ENCODE measurements at places on chromosomes 16 and 17.

- DNase-seq, result no peak
These were observed 190.4 kb downstream of the ABCC12 start for GRCh38 chr16:47965439-47965838.

GRCh38 chr17:62219221-62219899 lies 154.3 kb upstream of the MED13 start:
- no peak for DNase-seq

DNA sequence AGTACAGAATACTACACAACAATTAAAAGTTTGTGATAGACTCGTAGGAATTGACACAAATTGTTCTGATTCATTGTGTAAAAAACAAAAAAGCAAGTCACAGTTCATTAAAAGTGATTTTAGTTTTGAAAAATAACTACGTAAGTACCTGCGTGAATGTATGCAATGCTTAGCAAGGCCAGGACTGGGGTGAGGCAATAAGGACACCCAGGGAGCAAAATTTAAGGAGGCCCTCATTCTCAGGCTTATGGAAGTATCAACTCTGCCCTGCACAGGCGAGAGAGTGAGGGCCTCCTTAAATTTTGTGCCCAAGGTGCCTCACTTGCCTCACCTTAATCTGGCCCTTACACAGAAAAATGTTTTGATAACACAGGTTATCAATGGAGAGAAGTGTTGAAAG lies 31.4 kb downstream of the NOG start:
- no peak for DNase-seq

GRCh38 chr16:57679016-57679415 lies 10.9 kb downstream of the ADGRG3 start:
- DNase-seq, result no peak

GRCh38 chr17:8290043-8290442 lies 1.6 kb downstream of the RANGRF start:
- no peak for DNase-seq

GRCh38 chr16:76943921-76944320 lies 247.1 kb upstream of the MON1B start:
- DNase-seq, result no peak

DNA sequence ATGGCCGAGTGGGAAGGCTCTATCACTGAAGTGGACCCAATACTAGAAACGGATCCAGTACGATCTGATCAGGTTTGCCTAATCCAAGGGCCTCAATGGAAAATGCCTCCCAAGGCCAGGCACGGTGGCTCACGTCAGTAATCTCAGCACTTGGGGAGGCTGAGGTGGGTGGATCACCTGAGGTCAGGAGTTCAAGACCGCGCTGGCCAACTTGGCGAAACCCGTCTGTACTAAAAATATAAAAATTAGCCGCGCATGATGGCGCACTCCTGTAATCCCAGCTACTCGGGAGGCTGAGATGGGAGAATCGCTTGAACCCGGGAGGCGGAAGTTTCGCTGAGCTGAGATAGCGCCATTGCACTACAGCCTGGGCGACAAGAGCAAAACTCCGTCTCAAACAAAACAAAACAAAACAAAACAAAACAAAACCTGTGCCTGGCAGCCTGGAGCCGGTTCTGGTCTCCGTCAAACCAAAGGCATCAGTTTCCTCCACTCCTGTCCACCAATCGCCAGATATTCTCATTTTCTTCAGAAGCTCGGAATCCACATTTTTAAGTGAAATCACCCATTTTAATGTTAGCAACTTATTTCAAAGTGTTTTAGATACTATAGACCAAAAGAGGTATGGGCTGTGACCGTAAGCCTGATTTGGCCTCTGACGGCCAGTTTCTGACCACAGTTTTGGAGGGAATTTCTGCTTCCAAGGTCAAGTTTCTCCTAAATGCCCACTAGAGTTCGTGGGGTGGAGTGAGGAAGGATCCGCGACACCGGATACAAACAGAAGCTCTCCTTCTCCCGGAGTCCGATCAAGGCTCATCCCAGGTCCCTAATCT lies 664 bp downstream of the NQO1 start:
- no peak for DNase-seq

GRCh38 chr17:8155231-8155995 lies 3.2 kb upstream of the PER1 start:
- DNase-seq, result no peak

GRCh38 chr17:913207-913606 lies 66.4 kb downstream of the NXN start:
- DNase-seq, result no peak

DNA sequence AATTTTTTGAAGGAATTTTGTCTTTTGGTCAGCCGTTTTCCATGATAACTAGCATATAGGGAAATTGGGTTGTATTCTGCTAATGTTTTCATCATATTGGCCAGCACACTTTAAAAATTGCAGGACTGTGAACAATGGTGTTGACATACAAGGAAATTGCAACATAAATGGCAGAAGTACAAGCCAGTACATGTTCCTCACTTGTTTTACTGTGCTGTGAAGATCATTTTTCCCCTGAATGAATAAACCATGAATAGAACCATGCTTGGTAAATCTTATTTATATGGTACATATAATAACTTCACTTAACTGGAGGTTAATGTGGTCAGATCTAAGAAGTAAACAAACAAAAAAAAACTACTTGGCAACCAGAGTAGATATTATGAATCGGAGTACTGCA lies 22.8 kb downstream of the OMG start:
- no peak for DNase-seq

- no peak for DNase-seq
These were observed 343.2 kb upstream of the MAF start for GRCh38 chr16:79943736-79944135.

- peak; percentile 61 for DNase-seq
These were observed 4.0 kb downstream of the BECN1 start for GRCh38 chr17:42819939-42820535.

DNA sequence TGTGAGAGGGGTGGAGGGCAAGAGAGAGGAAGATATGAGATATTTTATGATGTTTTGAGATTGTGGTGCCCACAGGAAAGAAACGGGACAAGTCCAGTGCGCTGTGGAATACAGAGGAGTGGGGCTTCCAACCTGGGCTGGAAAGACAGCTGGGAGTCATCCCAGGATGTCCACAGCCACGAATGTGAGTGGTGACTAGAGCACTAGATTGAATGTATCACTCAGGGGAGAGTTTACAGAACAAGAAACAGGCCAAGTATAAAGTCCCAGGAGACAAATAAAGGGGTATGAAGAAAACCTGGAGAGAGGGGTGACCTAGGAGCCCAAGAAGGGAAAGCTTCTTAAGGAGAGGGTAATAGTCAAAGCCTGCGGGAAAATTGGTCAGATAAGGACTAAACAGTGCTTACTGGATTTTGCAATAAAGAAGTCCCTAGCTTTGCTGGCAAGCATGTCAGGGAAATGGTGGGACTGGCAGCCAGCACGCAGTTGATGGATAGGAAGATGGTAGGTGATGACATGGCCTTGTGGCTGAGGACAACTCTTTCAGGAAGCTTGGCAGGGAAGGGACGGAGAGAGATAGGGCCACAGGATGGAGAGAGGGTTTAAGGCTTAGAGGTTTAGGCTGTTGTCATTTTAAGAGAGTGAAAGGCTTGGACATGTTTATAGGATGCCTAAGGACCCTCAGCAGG lies 114.5 kb downstream of the AXIN2 start:
- DNase-seq, result no peak

DNA sequence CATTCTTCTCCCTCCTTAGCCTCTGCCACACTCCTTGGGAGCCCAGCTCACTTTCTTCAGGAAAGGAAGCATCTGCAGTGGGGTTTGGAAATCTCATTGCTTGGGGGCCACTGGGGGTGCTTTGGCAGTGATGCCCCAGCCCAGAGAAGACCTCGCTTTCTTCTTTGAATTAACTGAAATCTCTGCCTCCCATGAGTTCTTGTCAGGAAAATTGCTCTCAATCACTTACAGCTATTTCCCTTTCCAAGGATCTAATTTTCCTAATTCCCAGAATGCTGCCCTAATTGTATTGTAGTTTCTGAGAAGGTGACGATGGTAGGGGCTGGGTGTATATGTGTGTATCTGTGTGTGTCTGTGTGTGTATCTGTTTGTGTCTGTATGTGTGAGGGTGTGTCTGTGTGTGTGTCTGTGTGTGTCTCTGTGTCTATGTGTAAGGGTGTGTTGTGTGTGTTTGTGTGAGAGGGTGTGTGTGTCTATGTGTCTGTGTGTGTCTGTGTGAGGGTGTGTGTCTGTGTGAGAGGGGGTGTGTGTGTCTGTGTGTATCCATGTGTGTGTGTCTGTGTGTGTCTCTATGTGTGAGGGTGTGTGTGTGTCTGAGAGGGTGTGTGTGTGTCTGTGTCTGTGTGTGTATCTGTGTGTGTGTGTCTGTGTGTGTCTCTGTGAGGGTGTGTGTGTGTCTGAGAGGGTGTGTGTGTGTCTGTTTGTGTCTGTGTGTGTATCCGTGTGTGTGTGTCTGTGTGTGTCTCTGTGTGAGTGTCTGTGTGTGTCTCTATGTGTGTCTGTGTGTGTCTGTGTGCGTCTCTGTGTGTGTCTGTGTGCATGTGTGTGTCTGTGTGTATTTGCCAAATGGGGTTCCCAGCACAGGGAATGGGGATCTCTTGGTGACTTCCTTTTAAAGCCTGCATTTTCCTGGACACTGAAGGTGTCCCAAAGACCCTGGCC lies 83.5 kb upstream of the DNAJA2 start:
- no peak for DNase-seq

GRCh38 chr16:11248133-11248532 lies 7.9 kb downstream of the SOCS1 start:
- no peak for DNase-seq

- DNase-seq, result peak; percentile 71
These were observed 1.0 kb downstream of the WSB1 start for GRCh38 chr17:27294689-27295630.

GRCh38 chr17:72476575-72476986 lies 355.8 kb downstream of the SOX9 start:
- DNase-seq, result no peak

DNA sequence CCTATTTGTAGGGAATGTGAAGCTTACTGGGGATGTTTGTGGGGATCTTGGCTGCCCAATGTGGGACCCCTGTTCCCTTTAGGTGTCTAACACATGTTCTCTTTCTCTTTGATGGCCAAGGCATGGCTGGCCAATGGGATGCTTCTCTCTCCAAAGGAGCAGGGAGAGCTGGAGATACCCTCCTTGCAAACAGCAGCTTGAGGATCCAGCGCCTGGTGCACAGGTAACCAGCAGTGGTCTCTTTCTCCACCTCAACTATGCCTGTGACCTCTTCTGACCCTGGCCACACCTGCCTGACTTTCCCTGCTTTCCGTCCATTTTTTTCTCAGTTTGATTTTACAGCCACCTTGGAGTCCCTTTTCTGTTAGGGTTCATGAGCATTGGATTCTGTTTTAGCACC lies 16.8 kb upstream of the NKD1 start:
- DNase-seq, result no peak

DNA sequence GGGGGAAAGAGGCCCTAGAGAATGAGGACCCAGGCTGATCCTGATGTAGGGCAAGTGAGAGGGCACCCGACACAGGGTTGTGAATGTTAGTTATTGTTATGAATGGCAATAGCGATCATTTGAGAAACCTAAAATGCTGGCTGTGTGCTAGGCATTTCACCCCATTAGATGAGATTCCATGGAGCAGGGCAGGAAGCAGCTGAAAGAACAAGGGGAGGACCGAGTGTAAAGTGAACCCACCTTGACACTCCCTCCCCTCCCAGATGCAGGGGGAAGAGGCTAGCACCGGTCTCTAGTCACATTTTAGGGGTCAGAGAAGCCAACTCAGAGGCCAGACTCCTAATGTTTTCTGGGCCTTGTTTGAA lies 553 bp upstream of the CORO6 start:
- DNase-seq, result no peak

GRCh38 chr16:50227120-50227519 lies 39.2 kb upstream of the ADCY7 start:
- no peak for DNase-seq

DNA sequence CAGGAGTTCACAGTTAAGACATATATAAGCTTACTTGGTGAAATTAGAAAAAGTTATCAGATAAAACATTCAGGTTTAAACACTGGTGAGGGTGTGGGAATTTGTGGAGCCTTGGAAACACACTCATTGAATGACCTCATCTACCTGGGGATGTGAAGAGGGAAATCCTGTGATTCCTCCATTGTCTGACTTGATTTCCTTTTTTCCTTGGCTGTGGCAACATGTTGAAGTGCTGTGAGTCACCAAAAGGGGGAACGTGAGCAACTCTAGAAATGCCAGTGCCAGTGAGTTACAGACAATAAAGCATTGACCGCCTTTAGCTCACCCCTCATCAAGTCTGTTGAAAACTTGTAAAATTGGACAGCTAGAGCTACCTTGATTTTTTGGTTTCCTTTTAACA lies 1.8 kb downstream of the HMOX2 start:
- DNase-seq, result no peak

- peak; percentile 95 for DNase-seq
These were observed 12.7 kb upstream of the ALDOA start for GRCh38 chr16:30052671-30053372.

- DNase-seq, result no peak
These were observed 21.0 kb upstream of the G6PC1 start for GRCh38 chr17:42879596-42879985.

GRCh38 chr17:57535249-57535966 lies 209.7 kb downstream of the CCDC182 start:
- no peak for DNase-seq

GRCh38 chr16:81738783-81739496 lies 40.2 kb upstream of the PLCG2 start:
- no peak for DNase-seq

GRCh38 chr17:18159551-18160120 lies 24.0 kb upstream of the ALKBH5 start:
- DNase-seq, result no peak

- DNase-seq, result no peak
These were observed 43.4 kb upstream of the RASD1 start for GRCh38 chr17:17539591-17539990.

DNA sequence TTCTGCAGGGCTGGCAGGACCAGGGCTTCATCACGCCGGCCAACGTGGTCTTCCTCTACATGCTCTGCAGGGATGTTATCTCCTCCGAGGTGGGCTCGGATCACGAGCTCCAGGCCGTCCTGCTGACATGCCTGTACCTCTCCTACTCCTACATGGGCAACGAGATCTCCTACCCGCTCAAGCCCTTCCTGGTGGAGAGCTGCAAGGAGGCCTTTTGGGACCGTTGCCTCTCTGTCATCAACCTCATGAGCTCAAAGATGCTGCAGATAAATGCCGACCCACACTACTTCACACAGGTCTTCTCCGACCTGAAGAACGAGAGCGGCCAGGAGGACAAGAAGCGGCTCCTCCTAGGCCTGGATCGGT lies 1.4 kb downstream of the CDK5R1 start:
- DNase-seq, result no peak

DNA sequence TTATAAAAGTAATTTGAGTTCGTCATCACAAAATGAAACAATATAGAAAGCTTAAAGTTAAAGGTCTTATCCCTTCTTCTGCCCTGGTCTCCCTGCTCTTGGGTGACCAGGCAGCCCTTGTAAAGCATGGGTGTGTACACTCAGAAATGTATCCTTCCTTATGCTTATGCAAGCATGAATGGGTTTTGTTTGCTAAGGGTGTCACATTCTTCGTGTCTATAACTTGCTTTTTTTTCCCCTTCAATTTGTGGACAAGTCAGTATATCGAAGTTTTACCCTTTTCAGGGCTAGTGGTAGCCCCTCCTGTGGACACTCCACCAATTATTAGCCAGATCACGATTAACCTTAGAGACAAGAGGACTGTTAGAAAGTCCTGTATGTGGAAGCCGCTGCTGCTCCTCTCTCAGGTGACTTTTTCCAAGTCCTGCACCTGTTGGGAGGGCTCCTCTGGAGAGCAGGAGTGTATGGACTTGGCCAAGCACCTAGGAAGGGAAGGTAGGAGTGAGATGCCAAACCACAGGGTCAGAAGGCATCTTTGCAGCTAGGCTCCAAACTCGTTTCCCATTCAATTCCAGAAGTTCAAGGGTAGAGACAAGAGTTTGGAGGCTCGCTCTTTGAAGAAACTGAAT lies 50.9 kb downstream of the LDHD start:
- no peak for DNase-seq

- DNase-seq, result no peak
These were observed 276.6 kb downstream of the CPPED1 start for GRCh38 chr16:12527071-12527470.

Measured in GM13977 (cell line).